ENCODE measurements at places on chromosomes 11 and 22.

- no peak for DNase-seq
Measured at GRCh38 chr22:16989915-16990314, 18.1 kb downstream of the GAB4 start.

- DNase-seq: no peak
Measured at GRCh38 chr11:100687054-100687629, at the start of gene ARHGAP42. ARHGAP42 (plus strand) TSS chr11:100687288; CDS start chr11:100687679, 391 bp downstream.

GRCh38 chr11:74731301-74732094 is at the start of gene CHRDL2:
CHRDL2 (minus strand) TSS chr11:74731426; CDS start chr11:74730888, 538 bp downstream.
- DNase-seq: no peak

- DNase-seq: no peak
Measured at GRCh38 chr11:72491001-72491400, 56.7 kb upstream of the CLPB start.

- DNase-seq: no peak
Measured at GRCh38 chr11:45407226-45407625, 121.1 kb upstream of the SYT13 start.

DNA sequence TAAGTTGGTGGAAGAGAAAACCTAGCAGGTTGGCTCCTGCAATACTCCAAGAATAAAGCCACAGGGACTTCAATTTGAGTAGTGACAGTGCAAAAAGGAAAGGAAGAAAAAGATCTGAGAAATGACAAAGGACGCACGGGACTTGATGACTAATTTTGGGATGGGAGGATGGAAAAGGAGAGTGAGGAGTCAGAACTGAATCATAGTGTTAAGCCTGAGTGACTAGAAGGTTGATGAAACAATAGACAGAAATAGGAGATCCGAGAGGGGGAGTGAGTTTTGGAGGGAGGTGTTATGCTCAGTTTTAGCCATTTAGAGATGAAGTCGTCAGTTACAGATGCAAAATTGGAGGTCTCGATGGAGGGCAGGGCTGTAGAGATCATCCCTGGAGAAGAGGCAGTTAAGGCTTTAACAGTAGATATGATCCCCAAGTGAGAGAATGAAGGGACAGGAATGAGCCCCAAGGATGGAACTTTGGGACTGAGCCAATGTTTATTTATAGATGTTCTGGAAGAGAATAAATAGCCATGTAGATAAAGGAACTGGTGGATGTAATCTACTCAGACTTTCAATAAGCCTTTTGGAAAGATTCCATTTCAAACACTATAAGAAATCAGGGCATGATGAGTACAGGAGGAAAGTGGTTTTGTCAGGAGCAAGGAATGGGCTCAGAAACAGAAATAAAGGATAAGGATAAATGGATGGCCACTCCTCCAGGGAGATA is 108.9 kb upstream of the NCAM1 start:
- no peak for DNase-seq
